ENCODE measurements at places on chromosomes 3 and 15. TPM values are rescaled to one million over a fixed set of nuclear protein-coding genes. Genes with fewer than 3 reads are reported as not detected.

CCPG1 gene
- total RNA-seq, result 11.3 TPM

FAM43A gene
- 12.5 TPM for total RNA-seq

KNG1 gene
- total RNA-seq, result not detected

FBXW12 gene
- not detected for total RNA-seq

ISLR gene
- total RNA-seq, result not detected

VILL gene
- 13.2 TPM for total RNA-seq

PFN2 gene
- total RNA-seq, result 4.2 TPM

CERS3 gene
- total RNA-seq, result not detected

PPARG gene
- 0.80 TPM for total RNA-seq

NANOGP8 gene
- not detected for total RNA-seq

GOLGA6B gene
- total RNA-seq, result not detected

MESP2 gene
- total RNA-seq, result not detected

MORC1 gene
- not detected for total RNA-seq

AHSG gene
- total RNA-seq, result not detected

GPR62 gene
- not detected for total RNA-seq

LIPH gene
- not detected for total RNA-seq

TMA7 gene
- total RNA-seq, result 402 TPM

TM6SF1 gene
- total RNA-seq, result 2.1 TPM

PPM1L gene
- total RNA-seq, result 3.3 TPM

MRAS gene
- not detected for total RNA-seq

CRELD1 gene
- total RNA-seq, result 14.1 TPM

ZMYND10 gene
- total RNA-seq, result 1.6 TPM

GOLGA8H gene
- not detected for total RNA-seq

GOLGA8G gene
- total RNA-seq, result not detected

MIX23 gene
- total RNA-seq, result 183 TPM

DAZL gene
- 0.13 TPM for total RNA-seq

TAGLN3 gene
- total RNA-seq, result 0.52 TPM

SPATA12 gene
- not detected for total RNA-seq

SI gene
- total RNA-seq, result not detected

LHFPL4 gene
- total RNA-seq, result not detected

KNSTRN gene
- total RNA-seq, result 50.1 TPM

ACY1 gene
- 57.0 TPM for total RNA-seq
